ENCODE measurements at places on chromosomes 7 and 10. TPM values are rescaled to one million over a fixed set of nuclear protein-coding genes. Genes with fewer than 3 reads are reported as not detected.

DNA sequence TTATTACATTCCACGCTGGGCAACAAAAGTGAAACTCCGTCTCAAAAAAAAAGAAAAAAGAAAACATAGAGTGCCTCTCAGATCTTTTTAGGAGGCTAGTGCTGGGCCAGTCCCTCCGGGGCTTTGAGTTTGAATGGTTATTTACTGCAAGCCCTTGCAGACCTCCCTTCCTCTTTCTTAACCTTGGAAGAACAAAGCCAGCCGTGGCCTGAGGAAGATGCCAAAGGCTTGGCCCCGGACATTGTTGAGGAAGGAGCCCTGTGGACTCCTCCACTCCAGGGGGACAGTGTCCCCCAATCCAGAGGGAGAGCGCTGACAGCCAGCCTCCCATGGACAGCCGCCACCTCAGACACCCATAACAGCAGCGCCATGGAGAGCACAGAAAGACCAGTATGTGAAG, 5.0 kb downstream of the TSPAN33 start:
- no peak for DNase-seq

DNA sequence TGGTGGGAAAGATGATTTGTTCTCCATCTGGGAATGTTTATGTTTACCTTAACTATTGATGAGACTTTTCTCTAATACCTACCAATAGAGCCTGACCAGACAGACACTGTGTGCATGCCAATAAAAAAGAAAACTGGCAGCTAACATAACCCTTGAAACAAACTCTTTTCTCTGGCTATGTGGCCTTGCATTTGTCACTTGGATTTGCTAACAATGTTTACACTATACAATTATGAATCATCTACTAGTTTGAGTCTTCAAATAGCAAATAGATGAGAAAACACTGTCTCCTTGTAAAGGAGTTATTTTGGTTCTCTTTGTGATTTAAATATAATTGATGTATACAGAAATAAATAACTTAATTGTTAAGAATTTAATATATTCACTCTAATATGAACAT, 273.1 kb downstream of the SEMA3D start:
- DNase-seq: no peak

DNA sequence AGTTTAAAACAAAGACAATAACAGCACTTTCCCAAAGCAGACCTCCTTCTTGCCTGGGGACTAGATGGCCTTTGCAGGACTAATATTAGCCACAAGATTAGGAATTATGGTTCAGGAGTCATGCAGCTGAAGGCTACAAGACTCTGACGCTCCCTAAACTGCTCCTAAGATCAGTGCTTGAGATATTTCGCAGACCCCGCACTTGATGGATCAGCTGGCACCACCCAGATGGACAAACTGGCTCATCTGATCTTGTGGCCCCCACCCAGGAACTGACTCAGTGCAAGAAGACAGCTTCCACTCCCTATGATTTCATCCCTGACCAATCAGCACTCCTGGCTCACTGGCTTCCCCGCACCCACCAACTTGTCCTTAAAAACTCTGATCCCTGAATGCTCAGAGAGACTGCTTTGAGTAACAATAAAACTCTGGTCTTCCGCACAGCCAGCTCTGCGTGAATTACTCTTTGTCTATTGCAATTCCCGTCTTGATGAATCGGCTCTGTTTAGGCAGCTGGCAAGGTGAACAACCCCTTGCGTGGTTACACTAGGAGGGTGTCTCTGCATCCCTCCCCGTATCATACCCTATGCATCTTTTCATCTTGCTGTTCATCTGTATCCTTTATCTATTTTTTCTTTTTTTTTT, 26.9 kb upstream of the NRBF2 start:
- no peak for DNase-seq

C10orf62 gene
- polyA plus RNA-seq: 1.1 TPM

DNA sequence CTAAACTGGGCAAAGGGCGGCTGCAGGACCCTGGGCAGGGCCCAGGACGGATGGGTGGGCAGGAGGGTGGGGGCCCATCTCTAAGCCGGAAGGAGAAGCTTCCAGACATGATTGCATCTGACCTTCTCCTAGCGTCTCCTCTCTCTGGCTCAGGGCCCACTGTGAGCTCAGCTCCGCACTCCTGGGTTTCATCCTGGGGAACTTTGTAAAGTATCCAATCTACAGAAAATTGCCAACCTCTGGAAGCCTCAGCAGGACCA, 8.8 kb upstream of the RET start:
- DNase-seq: no peak

MINDY3 gene
- 57.4 TPM for polyA plus RNA-seq

Measured in left kidney (tissue), 8 donors.